ENCODE measurements at places on chromosomes 2 and 18. TPM values are rescaled to one million over a fixed set of nuclear protein-coding genes. Genes with fewer than 3 reads are reported as not detected.

FAM237A gene
- not detected for total RNA-seq

GAL3ST2 gene
- total RNA-seq: 0.09 TPM

UGT1A7 gene
- 0.19 TPM for total RNA-seq

PROM2 gene
- 2.3 TPM for total RNA-seq

ALPI gene
- 0.19 TPM for total RNA-seq

IL37 gene
- 0.09 TPM for total RNA-seq

CD207 gene
- 0.99 TPM for total RNA-seq

PDE1A gene
- total RNA-seq: 7.7 TPM

CLEC4F gene
- 0.09 TPM for total RNA-seq

ASTL gene
- 0.42 TPM for total RNA-seq

PIAS2 gene
- 15.3 TPM for total RNA-seq

ZC3H6 gene
- total RNA-seq: 9.3 TPM

PAPOLG gene
- total RNA-seq: 17.3 TPM

CIDEA gene
- 0.05 TPM for total RNA-seq

TMEM163 gene
- total RNA-seq: 5.0 TPM

OSR1 gene
- 1.1 TPM for total RNA-seq

CABYR gene
- 1.4 TPM for total RNA-seq

IL1RN gene
- total RNA-seq: 2.7 TPM

CCDC85A gene
- total RNA-seq: 0.76 TPM
